Hepatocyte (in vitro differentiated cells): ENCODE measurements at places on chromosomes 5 and 9. TPM values are rescaled to one million over a fixed set of nuclear protein-coding genes. Genes with fewer than 3 reads are reported as not detected.

DNA sequence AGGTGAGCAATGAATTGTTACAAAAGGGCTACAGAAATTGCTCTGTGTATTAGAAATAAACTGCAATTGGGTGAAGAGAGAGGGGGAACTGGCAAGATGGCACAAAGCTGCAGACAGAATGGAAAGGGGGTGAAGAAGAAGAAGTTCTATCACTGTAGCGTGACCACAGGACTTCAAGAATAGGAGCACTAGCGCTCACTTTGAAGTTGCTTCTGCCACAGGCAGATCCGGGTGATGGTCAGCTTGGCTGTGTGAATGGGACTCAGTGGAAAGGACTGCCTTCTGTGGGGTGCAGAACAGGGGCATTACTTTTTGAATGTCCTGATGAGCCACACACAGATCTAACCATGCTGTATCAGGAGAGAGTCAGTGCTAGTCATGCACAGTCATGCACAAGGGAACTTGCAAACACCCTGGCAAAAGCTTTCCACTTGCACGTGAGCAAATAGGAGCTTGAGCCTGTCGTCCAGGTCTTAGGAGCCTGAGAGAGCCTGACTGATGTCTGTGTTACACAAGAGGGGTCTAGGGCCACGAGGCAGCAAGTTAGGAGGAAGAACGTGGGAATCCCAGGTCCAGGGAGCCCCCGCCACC is 16.3 kb downstream of the IL5 start:
- no peak overlapping the region for H3K4me3 ChIP-seq
- no peaks in the 10 kb centered on the region for H3K4me1 ChIP-seq
- no peak overlapping the region for H3K27ac ChIP-seq
- no peak for DNase-seq

- DNase-seq, result no peak
- H3K4me1 ChIP-seq, result no peaks in the 10 kb centered on the region
- no peak overlapping the region for H3K27ac ChIP-seq
- no peaks in the 10 kb centered on the region for H3K27me3 ChIP-seq
- no peaks in the 10 kb centered on the region for H3K36me3 ChIP-seq
These were observed 63.3 kb downstream of the PRRC1 start for GRCh38 chr5:127580731-127581130.

The PDZD2 gene
- polyA plus RNA-seq, result 1.7 and 1.8 TPM in 2 replicates

DNA sequence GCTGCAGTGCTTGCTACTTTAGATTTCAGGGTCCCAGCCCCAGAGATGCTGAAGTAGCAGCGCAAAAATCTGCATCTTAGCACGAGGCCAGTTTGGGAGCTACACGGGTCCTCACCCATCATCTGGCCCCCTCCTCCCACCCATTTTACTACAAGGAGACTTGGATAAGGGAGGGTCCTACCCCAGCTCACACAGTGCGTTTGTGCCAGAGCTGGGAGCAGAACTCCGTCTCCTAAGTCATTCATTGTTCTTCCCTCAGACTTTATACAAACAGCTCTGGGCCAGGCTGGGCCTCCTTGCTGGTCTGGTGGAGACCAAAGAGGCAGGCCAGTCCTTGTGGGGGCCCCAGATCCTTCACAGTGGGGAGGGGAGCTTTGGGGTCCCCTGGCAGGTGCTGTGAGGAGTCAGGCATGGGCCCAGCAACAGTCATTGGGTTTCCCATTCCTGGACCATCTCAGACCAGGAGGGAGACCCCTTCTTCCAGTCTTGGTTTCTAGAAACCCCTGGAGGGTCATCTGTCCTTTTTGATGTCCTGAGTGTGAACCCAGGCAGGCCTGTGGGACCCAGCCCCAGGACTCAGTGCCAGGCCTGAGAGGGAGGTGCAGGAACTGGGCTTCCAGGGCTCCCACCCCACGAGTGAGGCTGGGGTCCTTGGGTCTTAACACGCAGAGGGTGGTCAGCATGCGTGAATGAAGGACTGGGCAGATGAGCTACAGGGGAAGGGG is 2.3 kb upstream of the IL17B start:
- no peaks in the 10 kb centered on the region for H3K27me3 ChIP-seq
- no peak overlapping the region for H3K4me3 ChIP-seq
- no peaks in the 10 kb centered on the region for H3K36me3 ChIP-seq
- H3K4me1 ChIP-seq, result peaks cover 9% of the 10 kb centered on the region
- H3K27ac ChIP-seq, result no peak overlapping the region

- H3K27ac ChIP-seq, result no peak overlapping the region
- no peak overlapping the region for H3K4me3 ChIP-seq
- no peaks in the 10 kb centered on the region for H3K36me3 ChIP-seq
- peaks cover 5% of the 10 kb centered on the region for H3K27me3 ChIP-seq
These were observed 189.0 kb upstream of the PPP1R26 start for GRCh38 chr9:135290566-135290965.

- H3K4me3 ChIP-seq, result no peak overlapping the region
- no peaks in the 10 kb centered on the region for H3K27me3 ChIP-seq
- no peaks in the 10 kb centered on the region for H3K4me1 ChIP-seq
- H3K27ac ChIP-seq, result no peak overlapping the region
- no peak for DNase-seq
These were observed 414.2 kb downstream of the TAF11L14 start for GRCh38 chr5:18048449-18048848.

DNA sequence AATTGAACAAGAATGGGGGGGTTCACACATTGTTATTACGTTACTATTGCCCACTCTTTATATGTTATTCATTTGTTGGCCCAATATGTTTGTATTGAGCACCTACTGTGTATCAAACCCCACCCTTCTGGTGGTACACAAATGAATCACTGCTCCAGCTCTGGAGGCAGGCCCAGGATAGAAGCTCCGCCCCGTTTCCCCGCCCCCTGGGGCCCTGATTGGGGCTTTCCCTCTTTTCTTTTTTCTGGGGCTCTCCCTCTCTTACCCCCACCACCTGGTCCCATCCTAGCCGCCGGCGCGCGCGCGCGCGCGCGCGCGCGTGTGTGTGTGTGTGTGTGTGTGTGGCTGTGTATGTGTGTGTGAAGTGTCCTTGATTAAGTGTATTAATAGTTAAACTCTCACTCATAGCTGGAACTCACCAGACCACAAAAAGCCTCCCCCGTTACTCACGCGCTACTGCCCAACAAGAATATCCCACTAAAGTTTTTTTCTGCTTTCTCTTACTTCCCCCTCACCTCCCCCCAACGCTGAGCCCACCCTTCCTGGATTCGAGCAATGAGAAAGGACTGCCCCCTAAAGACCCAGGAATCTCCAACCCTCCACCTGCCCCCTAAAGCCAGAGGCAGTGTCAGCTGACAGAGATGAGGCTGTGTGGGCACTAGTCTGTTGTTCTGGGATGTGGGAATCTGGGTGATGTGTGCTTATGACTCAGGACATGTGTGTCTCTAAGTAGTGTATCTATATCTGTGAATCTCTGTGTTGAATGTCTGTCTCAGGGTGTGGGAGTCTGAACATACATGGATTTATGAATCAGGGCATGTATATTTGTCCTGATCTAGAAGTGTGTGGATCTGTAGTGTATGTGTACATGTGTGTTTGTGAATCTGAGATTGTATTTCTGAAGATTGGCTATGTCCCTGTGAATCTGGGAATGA is 4.0 kb downstream of the CXXC5 start:
- H3K36me3 ChIP-seq, result no peaks in the 10 kb centered on the region
- H3K4me3 ChIP-seq, result no peak overlapping the region
- peak; percentile 88 for DNase-seq
- no peaks in the 10 kb centered on the region for H3K27me3 ChIP-seq
- peak overlapping the region; percentile 93 for H3K27ac ChIP-seq
- peaks cover 66% of the 10 kb centered on the region for H3K4me1 ChIP-seq

The KIF27 gene
- polyA plus RNA-seq, result 5.1 and 6.2 TPM in 2 replicates

The ANKRD31 gene
- polyA plus RNA-seq, result 0.19 and 0.44 TPM in 2 replicates
